ENCODE measurements at places on chromosomes 13 and 19. TPM values are rescaled to one million over a fixed set of nuclear protein-coding genes. Genes with fewer than 3 reads are reported as not detected.

The ECSIT gene
- 34.4 TPM for total RNA-seq

The CGB2 gene
- 0.71 TPM for total RNA-seq

GRCh38 chr13:26973946-26974345 lies 197.7 kb downstream of the USP12 start:
- no peak for DNase-seq
- peaks cover 16% of the 10 kb centered on the region for H3K27me3 ChIP-seq
- no peak overlapping the region for H3K4me3 ChIP-seq
- peaks cover 19% of the 10 kb centered on the region for H3K4me1 ChIP-seq
- no peak overlapping the region for H3K27ac ChIP-seq

GRCh38 chr19:55546822-55547614 lies 1.7 kb upstream of the SBK3 start:
- H3K27me3 ChIP-seq = peaks cover 16% of the 10 kb centered on the region
- H3K27ac ChIP-seq = no peak overlapping the region
- H3K36me3 ChIP-seq = no peaks in the 10 kb centered on the region
- peaks cover 18% of the 10 kb centered on the region for H3K4me1 ChIP-seq
- no peak overlapping the region for H3K4me3 ChIP-seq

DNA sequence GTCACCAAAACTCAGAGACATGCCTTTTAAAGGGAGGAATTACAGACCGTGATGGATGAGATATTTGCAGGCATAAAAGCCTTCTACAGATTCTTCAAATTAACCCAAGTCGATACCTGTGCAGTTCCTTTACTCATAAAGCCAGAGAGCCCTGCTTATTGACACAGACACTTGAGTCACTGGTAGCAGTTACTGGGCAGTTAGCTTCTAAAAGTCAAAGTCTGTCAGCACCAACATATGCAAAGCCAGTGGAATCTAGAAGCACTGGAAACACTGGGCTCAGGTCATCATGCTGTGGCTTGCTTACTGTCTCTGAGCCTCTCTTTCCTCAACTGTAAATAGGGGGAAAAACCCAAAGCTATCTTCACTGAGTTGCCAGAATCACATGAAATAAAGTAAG lies 25.7 kb upstream of the LRCH1 start:
- H3K27ac ChIP-seq = peak overlapping the region; percentile 48
- H3K36me3 ChIP-seq = no peaks in the 10 kb centered on the region
- peaks cover 43% of the 10 kb centered on the region for H3K4me1 ChIP-seq
- no peak for DNase-seq
- no peak overlapping the region for H3K4me3 ChIP-seq
- H3K27me3 ChIP-seq = no peaks in the 10 kb centered on the region

GRCh38 chr19:40612831-40613689 lies 11.9 kb downstream of the LTBP4 start:
- no peak for DNase-seq
- peaks cover 23% of the 10 kb centered on the region for H3K27me3 ChIP-seq
- peaks cover 6% of the 10 kb centered on the region for H3K36me3 ChIP-seq
- peak overlapping the region; percentile 88 for H3K4me3 ChIP-seq

GRCh38 chr19:29510701-29511265 lies 15.0 kb upstream of the VSTM2B start:
- no peak for DNase-seq
- H3K4me1 ChIP-seq = no peaks in the 10 kb centered on the region
- no peak overlapping the region for H3K27ac ChIP-seq
- H3K36me3 ChIP-seq = no peaks in the 10 kb centered on the region

DNA sequence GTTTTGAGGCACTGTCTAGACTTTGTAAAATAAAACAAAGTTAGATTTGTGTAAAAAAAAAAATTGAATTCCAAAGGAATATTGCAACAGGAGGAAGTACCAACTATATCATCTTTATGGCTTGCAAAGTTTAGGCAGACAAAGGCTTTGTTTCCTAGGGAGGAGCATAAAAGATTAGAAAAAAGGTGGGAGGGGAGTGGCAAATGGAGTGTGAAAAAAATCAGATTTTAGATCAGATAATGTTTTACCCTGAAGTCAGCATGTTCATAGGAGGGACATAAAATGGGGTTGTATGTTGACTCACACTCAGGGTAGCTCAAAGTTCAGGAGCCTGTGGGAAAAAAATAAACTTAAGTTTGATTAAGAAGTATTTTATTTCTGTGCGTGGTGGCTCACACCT lies 3.7 kb downstream of the ZNF85 start:
- H3K27ac ChIP-seq = peak overlapping the region; percentile 23
- H3K4me1 ChIP-seq = peaks cover 24% of the 10 kb centered on the region
- H3K27me3 ChIP-seq = no peaks in the 10 kb centered on the region

DNA sequence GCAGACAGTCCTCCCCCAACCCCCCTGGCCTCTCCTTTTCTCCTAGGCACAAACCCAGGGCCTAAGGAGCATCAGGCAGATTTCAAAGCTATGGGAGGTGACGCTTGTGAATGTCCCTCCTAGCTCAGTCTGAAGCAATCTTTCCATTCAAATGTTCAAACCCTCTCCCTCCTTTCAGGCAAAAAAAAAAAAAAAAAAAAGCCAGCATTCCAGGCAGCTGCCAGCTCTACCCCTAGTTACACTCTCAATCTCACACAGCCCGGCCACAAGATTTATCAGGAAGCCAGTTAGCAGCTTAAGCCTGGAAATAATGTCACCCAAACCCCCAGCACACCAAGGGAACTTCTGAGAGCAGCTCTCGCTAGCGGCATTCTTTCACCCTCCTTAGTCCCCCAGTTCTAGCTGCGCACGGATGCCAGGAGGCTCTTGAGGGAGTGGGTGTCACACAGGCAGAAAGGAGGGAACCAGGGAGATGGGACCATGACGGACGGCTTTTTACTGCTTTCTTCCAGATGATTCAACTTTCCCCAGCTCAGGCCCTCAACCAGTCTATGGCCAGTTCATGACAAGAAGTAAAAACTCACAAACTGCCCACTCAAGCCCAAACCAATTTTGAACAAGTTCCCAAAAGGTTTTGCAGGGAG lies 6.3 kb downstream of the SH3GL1 start:
- peaks cover 61% of the 10 kb centered on the region for H3K4me1 ChIP-seq
- peak overlapping the region; percentile 8 for H3K4me3 ChIP-seq
- no peak for DNase-seq
- H3K27ac ChIP-seq = peak overlapping the region; percentile 89
- H3K36me3 ChIP-seq = peaks cover 2% of the 10 kb centered on the region

DNA sequence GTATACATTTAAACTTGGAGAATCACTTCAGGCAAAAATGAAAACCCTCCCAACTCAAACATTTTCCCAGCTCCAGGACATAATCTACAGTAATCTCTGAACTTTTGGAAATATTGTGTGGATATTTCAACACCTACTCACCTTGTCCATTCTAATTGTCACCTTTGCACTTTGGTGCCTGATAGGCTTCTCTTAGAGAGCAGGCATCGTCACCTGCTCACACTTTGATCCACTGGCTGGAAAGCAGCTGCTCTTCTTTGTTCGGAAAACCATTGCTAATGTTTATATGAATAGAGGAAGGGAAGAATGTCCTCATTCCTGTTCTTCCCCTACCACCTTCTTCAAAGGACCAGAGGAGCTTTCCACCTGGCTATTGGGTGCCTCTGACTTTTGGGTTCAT lies 411.2 kb downstream of the FGF9 start:
- no peak overlapping the region for H3K4me3 ChIP-seq
- peaks cover 30% of the 10 kb centered on the region for H3K4me1 ChIP-seq
- no peaks in the 10 kb centered on the region for H3K36me3 ChIP-seq
- H3K27me3 ChIP-seq = no peaks in the 10 kb centered on the region
- H3K27ac ChIP-seq = peak overlapping the region; percentile 14
- DNase-seq = no peak

- no peak for DNase-seq
- H3K4me3 ChIP-seq = no peak overlapping the region
- no peaks in the 10 kb centered on the region for H3K4me1 ChIP-seq
- no peaks in the 10 kb centered on the region for H3K27me3 ChIP-seq
Observed at GRCh38 chr19:41543582-41543981, 32.4 kb upstream of the CEACAM21 start.

- no peak for DNase-seq
- H3K27ac ChIP-seq = no peak overlapping the region
- H3K36me3 ChIP-seq = no peaks in the 10 kb centered on the region
- H3K4me3 ChIP-seq = no peak overlapping the region
Observed at GRCh38 chr13:110845520-110845919, 69.3 kb downstream of the ANKRD10 start.

GRCh38 chr19:28710278-28710677 lies 502.7 kb downstream of the UQCRFS1 start:
- no peaks in the 10 kb centered on the region for H3K36me3 ChIP-seq
- no peak overlapping the region for H3K27ac ChIP-seq
- no peaks in the 10 kb centered on the region for H3K4me1 ChIP-seq
- H3K4me3 ChIP-seq = no peak overlapping the region

- H3K27me3 ChIP-seq = no peaks in the 10 kb centered on the region
- peaks cover 5% of the 10 kb centered on the region for H3K4me1 ChIP-seq
- no peak overlapping the region for H3K4me3 ChIP-seq
Observed at GRCh38 chr13:104641309-104641708, 1575.1 kb upstream of the SLC10A2 start.

- H3K27me3 ChIP-seq = peaks cover 61% of the 10 kb centered on the region
- no peaks in the 10 kb centered on the region for H3K4me1 ChIP-seq
- H3K36me3 ChIP-seq = peaks cover 13% of the 10 kb centered on the region
- no peak within 1 kb of the TSS for H3K4me3 ChIP-seq
- no peak within 1 kb of the TSS for H3K27ac ChIP-seq
Observed at GRCh38 chr19:12751635-12752034, at the start of gene BEST2. Gene BEST2 (plus strand): TSS chr19:12751791. CDS start chr19:12752593, 802 bp downstream.

DNA sequence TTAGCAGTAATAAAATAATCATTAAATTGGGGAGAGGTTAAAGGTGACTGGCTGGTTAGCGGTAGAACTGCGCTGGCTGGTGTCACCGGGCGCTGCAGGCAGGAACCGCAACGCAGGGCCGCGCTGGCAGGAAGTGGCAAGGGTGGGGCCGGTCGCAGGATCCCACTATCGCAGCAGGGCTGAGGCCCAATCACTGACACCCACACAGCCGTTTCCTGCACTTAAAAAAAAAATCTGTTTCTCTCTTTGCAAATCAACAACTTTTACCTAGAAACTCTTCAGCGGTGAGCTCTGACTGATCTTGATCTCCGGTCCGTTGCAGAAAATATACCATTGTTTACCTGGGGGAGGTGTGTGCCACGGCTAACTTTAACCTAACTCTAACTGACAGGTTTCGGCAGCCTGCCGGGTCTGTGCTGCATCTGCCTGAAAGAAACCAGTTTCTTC lies 46.9 kb downstream of the KLF2 start:
- no peak overlapping the region for H3K27ac ChIP-seq
- H3K4me1 ChIP-seq = peaks cover 6% of the 10 kb centered on the region
- H3K27me3 ChIP-seq = no peaks in the 10 kb centered on the region
- peaks cover 16% of the 10 kb centered on the region for H3K36me3 ChIP-seq
- no peak for DNase-seq
- no peak overlapping the region for H3K4me3 ChIP-seq

GRCh38 chr19:39223703-39224279 lies 19.7 kb upstream of the SYCN start:
- peak; percentile 53 for DNase-seq
- H3K4me1 ChIP-seq = no peaks in the 10 kb centered on the region
- H3K36me3 ChIP-seq = no peaks in the 10 kb centered on the region
- no peak overlapping the region for H3K4me3 ChIP-seq

GRCh38 chr13:111923991-111924677 lies 142.8 kb upstream of the SOX1 start:
- no peaks in the 10 kb centered on the region for H3K4me1 ChIP-seq
- no peaks in the 10 kb centered on the region for H3K36me3 ChIP-seq
- no peak overlapping the region for H3K4me3 ChIP-seq
- DNase-seq = no peak
- H3K27me3 ChIP-seq = peaks cover 81% of the 10 kb centered on the region

All from mesothelial cell of epicardium (in vitro differentiated cells).